ENCODE measurements at places on chromosomes 6 and 20. TPM values are rescaled to one million over a fixed set of nuclear protein-coding genes. Genes with fewer than 3 reads are reported as not detected.

MRAP2 gene
- total RNA-seq, result 0.59 TPM

FAM217A gene
- not detected for total RNA-seq

BCAS1 gene
- total RNA-seq, result not detected

KCNQ5 gene
- 5.0 TPM for total RNA-seq

SLC12A5 gene
- 0.30 TPM for total RNA-seq
